Fibroblast of skin of back (primary cell): ENCODE measurements at places on chromosomes 16 and 17.

GRCh38 chr16:2709588-2709984 is 10.4 kb downstream of the PRSS27 start:
- no peak for DNase-seq

DNA sequence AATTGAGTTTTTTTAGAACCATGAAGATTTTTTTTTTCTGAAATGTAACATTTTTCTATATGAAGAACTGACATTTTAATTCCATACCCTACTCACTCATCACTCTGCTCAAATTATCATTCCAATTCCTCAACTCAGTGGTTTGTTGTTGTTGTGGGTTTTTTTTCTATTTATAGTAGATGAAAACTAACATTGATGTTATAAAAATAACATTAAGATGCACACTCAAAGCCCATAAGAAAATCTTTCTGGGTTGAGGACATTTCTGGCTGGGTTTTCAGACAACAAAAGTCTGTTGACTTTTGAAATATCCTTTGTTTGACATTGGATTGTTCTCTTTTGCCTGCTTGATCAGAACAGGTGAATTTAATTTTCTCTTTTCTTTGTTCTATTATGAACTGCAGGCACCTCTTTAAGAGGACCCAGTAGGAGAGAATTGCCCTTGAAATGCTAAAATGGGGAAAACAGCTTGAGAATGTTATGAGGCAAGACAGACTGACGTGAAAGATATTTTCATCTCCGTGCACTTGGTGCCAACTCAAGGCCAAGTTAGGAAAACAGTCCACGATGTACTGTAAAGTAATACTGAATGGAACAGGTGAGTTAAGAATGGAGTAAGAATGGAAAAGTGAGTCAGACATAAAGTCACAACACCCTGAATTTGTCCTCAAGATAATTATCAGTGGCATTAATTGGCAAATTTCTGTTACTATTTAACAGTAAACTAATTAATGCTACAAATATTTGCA is 16.1 kb upstream of the ABCA5 start:
- DNase-seq, result peak; percentile 5

DNA sequence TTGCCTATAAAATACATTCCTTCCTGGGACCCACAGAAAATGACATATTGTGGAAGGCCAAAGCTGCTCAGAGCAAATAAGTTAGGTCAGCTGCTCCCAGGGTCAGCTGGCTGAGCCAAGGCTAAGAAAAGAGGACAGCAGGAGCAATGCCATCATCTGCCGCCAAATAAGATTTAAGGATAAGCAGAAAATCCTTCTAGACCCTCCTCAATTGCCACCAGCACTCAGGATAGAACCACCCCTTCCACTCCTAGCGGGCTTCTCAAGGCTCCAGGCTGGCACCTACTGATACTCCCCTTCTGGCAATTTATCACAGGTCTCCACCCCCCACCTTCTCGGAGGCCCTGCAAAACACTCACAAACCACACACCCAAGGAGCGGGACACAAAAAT is 22.9 kb downstream of the MBTPS1 start:
- DNase-seq, result no peak

DNA sequence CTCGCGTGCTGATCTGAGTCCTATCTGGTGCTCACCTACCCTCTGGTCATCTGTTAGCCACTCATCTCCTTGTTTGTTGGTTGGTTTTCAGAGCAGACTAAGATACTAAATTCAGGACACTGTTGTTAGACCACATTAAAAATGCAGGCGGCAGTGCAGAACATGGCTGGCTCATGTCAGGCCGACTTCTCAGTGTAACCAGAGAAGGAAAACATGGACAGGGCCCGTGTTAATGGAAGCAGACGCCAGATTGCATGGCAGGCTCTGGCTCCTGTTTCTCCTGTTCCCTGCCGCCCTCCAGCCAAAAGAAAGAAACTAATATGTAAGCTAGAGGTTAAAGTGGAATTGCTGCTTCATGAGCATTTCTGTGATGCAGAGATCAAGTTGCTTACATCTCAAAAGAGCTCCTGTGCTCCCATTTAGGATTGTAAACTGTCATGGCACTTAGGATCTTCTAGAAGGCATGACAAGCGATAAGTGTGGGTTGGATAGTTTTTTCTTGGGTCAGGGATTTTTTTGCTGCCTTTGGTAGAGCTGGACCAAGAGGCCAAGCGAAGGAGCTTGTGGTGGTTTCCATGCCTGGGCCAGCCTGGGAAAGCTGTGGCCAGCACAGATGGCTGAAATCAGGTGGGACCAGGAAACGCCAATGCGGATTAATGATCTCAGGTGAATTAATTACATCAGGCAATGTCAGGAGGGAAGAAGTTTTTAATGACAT is 56.1 kb downstream of the YPEL2 start:
- no peak for DNase-seq

GRCh38 chr17:40618754-40619625 is 28.6 kb downstream of the SMARCE1 start:
- no peak for DNase-seq

GRCh38 chr16:78897299-78897698 is 703.2 kb downstream of the MAF start:
- no peak for DNase-seq

- no peak for DNase-seq
Observed at GRCh38 chr17:47996201-47996600, 25.3 kb downstream of the CDK5RAP3 start.

GRCh38 chr17:12851901-12852435 is 62.7 kb downstream of the ARHGAP44 start:
- no peak for DNase-seq

DNA sequence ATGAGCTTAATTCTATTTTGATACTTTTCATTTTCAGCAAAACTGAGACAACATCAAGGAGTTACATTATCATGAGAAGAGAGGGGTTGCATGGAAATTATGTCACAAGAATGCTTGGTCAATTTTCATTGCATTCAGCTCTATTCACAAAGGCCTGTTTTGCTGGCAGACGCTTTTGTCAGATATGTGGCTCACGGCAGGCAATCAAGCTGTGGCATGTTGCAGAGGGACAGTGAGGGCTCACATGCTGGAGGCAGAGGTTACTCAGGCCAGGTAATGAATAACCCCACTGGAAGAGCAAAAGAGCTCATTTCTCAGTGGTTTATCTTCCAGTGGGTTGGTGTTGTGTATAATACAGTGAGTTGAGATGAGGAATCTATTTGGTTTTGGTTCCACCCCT is 98.7 kb upstream of the RBFOX1 start:
- no peak for DNase-seq

DNA sequence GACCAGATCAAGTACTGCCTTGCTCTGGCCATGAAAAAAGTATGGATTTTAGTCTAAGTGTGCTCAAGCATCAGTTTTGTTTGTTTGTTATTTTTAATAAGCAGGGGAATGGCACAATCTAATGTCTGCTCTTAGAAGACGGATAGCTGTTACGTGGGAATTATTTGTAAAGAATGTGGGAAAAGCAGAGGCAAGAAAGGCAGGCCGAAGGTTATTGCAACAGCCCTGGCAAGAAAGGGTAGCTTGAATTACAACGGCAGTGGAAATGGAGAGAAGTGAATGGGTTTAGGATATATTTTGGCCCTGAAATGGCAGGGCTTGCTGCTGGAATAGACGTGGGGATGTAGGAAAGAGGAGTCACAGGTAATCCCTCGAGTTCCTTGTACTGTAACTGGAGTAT is 987 bp upstream of the HASPIN start:
- no peak for DNase-seq

DNA sequence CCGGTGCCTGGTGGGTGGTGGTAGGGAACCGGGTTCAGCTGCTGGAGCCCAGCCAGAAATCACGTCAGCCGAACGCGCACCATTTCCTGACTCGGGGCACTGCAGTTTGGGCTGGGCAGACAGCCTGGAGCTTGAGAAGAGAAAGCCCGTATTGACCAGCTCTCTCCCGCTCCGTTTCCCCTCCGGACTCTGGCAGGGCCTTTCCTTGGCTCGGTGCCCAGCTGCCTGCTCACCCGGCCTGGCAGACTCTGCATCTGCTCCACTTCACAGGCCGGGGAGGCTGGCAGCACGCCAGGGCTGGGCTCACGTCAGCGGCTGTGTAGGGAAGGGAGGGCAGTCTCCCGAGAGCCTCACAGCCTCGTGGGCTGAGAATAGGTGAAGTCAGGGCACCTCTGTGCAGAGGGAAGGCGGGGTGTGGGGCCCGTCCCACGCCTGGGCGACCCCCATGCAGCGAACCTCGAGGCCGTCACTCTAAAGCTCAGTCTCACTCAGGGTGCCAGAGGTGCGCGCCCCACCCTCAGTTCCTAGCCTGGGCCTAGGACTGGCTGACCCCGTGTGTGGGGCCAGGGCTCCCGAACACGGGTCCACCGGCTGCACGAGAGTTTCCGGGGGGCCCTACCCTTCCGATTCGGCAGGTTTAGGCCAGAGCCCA is 59.1 kb downstream of the OR1D5 start:
- DNase-seq, result peak; percentile 96

- DNase-seq, result no peak
Observed at GRCh38 chr17:40801157-40801556, 1.4 kb upstream of the KRT28 start.

GRCh38 chr17:13558588-13558987 is 43.1 kb downstream of the HS3ST3A1 start:
- no peak for DNase-seq

DNA sequence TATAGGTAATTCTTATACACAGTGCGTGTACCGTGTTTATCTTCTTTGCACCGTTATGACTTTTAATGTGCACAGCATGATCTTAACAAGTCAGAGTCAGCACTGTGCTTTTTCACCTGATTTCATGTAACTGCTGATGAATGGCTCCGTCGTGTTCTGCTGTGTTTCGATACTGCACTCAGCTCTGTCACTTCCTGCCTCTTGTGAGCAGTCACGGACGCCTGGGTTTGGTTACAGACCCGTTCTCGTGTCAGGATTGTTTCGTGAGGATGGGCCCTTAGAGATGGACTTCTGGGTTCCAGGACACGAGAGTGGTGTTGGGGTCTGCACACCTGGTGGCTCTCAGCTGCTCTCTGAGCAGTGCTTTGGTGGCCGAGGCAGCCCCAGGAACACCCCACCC is 24.6 kb downstream of the TBCD start:
- no peak for DNase-seq

- DNase-seq, result no peak
Observed at GRCh38 chr17:41617698-41618097, 5.1 kb upstream of the KRT16 start.

- DNase-seq, result no peak
Observed at GRCh38 chr17:17813055-17813724, 23.6 kb downstream of the SREBF1 start.

GRCh38 chr17:12421077-12421476 is 244.6 kb upstream of the MYOCD start:
- DNase-seq, result no peak

DNA sequence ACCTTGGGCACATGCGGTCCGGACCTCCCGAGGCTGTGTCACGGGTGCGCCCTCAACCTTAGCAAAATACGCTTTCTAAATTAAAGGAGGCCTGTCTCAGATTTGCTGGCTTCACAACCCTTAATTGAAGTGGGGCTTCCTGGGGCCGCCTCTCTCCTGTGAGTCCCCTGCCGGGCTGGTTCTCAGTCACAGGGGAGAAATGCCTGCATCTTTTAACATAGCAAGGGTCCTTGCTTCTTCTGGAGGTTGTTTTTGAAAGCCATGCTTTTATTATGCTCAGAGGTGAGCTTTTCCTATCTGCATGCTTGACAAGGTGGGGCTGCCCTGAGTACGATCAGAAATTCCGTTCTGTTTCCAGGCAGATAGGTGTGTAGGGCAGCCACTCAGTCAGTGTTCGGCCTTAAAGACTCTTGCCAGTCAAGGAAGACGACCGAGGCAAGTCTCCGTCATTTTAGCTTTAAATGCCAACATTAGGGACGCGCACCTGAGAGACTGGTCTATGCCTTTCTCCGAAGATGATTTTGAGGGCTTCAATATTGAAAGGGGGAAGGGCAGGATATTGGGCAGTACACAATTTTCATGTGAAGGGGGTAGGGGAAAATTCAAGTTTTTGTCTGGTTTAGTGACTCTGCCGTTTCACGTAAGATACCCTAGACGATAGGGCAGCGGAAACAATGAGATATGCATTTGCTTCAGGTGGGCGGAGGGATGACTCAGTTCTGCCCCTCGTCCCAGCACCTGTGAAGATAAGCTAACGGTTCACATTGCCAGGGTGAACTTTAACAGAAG is 5.5 kb upstream of the SLC7A5 start:
- DNase-seq, result no peak

GRCh38 chr17:79612468-79613194 is 1.8 kb upstream of the RBFOX3 start:
- peak; percentile 17 for DNase-seq

DNA sequence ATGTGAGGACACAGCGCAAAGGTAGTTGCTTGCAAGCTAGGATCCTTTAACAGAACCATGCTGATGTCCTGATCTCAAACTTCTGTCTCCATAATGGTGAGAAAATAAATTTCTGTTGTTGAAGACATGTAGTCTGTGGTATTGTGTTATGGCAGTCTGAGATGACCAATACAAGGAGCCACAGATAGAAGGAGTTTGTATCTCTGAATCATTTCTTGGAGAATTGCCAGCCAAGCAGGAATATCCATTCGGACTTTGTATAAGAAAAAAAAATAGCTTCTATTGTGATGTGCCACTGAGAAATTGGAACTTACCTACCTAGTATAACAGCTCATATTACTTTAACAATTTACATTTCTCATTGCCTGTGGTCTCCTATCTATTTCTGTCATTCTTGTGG is 447.6 kb upstream of the CA10 start:
- DNase-seq, result peak; percentile 31

GRCh38 chr16:86133847-86134375 is 234.9 kb downstream of the IRF8 start:
- no peak for DNase-seq

DNA sequence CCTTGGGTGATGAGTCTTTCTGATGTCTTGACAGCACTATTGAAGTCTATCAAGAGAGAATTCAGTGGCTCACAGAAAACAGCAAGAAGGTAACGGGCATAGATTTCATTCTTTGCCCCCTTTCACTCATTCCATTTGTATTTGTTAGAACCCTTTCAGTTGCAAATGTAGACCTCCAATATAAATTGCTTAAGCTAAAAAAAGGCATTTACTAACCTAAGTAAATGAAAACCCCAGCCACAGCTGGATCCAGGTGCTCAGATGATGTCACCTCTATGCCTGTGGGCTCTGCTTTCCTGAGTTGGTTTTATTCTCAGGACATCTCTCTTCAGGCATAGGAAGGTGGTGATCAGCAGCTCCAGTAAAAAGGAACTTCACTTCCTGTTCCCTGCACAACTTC is 11.1 kb downstream of the VWA3A start:
- DNase-seq, result no peak

- DNase-seq, result peak; percentile 71
Observed at GRCh38 chr17:82551779-82552457, 32.4 kb downstream of the FOXK2 start.

DNA sequence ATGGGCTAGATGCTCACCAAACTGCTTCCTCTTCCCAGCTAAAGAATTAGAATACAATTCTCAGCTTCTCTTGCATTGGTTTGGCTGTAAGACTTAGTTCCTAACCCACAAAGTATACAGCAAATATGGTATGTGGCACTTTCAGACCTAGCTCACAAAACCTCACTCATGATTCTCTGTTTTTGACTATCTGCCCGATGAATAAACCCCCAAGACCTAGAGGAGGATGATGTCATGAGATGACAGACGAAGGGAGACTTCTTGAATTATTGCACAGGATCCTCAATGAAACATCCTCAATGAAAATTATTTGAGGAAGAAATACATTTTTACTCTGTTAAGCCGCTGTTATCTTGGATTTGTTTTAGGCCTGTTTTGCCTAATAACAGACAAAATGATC is 14.3 kb downstream of the CNOT1 start:
- DNase-seq, result no peak

GRCh38 chr17:50055426-50056216 is at the start of gene ITGA3:
Gene ITGA3 (plus strand): TSS chr17:50056110. CDS start chr17:50056440, 330 bp downstream.
- DNase-seq, result peak; percentile 89

GRCh38 chr17:1087381-1088241 is 90.7 kb downstream of the TIMM22 start:
- DNase-seq, result no peak
